ENCODE measurements at places on chromosomes 2 and 18.

DNA sequence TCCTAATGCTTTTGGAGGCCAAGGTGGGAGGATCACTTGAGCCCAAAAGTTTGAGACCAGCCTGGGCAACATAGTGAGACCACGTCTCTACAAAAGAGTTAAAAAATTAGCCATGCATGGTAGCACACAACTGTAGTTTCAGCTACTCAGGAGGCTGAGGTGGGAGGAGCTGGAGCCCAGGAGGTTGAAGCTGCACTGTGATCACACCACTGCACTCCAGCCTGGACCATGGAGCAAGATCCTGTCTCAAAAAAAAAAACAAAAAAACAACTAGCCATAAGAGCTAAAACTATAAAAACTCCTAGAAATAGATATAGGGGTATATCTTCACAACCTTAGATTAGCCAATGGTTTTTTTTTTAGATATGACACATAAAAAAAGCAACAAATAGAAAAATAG, 16.9 kb upstream of the COL6A3 start:
- DNase-seq, result no peak

DNA sequence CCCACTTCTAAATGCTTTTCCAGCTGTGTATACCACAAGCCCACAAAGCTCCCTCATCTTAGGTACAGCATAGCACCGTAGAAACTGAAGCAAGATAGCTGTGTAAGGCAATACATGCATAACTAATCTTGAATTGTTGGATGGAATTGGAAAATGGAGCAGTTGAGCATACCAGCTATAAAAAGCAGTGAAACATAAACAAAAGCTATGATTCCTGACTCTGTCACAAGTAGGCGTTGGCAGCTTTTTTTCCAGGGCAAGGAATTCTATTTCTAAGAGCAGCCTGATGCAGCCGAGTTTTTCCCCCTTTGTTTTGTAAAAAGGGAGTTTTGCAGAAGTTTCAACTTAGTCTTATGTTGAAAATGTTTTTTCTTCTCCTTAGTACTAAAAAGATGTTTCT, 32.4 kb downstream of the MOGAT1 start:
- no peak for DNase-seq

- DNase-seq, result no peak
Measured at GRCh38 chr2:75130171-75130570, 69.1 kb downstream of the TACR1 start.

DNA sequence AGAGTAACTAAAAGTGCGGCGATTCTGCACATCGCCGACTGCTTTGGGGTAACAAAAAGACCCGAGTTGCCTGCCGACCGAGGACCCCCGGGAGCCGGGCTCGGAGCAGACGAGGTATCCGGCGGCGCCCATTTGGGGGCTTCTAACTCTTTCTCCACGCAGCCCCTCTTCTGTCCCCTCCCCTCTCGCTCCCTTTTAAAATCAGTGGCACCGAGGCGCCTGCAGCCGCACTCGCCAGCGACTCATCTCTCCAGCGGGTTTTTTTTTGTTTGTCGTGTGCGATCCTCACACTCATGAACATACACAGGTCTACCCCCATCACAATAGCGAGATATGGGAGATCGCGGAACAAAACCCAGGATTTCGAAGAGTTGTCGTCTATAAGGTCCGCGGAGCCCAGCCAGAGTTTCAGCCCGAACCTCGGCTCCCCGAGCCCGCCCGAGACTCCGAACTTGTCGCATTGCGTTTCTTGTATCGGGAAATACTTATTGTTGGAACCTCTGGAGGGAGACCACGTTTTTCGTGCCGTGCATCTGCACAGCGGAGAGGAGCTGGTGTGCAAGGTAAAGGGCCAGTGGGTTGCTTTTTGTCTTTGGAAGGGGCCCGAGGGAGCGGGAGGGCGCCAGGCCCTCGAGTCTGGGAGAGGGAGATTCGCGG, 1.4 kb downstream of the TRIB2 start:
- no peak for DNase-seq

DNA sequence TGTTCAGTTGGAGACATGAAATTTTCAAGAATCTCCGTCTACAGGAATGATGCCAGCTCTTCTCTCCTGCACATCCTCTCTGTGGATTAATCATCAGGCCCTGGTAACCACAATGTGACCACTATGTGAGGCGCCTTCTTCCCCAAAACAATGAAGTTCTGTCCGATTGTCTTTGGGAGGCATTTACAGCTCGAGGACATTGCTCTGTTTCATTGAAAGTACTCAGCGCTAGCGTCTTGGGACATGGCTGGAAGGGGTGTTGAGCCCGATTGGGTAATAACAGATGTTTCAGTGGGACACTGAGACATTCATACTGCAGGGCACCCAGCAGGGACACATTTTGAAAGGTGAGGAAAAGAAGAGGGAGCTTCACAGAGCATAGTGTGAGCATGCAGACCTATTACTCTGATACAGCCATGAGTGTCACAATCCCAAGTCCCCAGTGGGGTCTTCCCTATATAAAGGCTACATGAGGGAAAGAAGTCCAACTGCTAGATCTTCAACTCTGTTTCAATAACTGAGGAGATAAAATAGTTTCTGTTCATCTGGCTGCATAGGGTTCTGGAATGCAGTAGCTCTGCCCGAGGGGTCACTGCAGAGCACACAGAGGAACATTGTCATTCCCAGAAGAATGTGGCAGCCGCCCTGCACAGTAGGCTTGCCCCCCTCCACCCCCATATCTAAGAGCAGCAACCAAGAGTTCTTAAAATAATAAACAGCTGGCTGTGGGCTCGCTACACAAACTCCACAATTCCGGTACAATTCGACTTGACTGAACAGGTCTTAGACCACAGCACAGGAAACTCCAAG, 237.3 kb downstream of the OSR1 start:
- no peak for DNase-seq

DNA sequence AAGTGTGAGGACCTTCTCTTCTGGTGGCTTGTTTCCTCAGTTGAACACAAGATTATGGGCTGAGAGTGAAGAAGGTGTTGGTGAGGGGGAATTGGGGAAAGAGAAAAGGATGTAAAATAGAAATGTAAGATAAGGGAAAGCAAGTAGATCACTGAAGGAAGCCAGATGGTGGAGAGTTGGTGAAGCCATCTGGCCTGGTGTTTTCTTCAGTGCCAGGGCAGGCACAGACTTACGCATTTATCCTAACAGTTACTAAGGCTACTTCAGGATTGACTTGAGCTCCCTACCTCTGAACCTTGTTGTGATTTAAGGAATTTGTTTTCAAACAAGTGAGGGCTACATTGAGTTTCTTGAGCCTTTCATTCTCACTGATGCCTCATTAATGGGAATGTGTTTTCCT, 113.8 kb downstream of the GALNT1 start:
- peak; percentile 39 for DNase-seq

GRCh38 chr18:45324101-45324494, 291.2 kb upstream of the SLC14A2 start:
- no peak for DNase-seq

- no peak for DNase-seq
Measured at GRCh38 chr2:101679037-101679726, 18.3 kb upstream of the MAP4K4 start.

GRCh38 chr2:172599947-172600346, 44.1 kb downstream of the PDK1 start:
- DNase-seq, result no peak

DNA sequence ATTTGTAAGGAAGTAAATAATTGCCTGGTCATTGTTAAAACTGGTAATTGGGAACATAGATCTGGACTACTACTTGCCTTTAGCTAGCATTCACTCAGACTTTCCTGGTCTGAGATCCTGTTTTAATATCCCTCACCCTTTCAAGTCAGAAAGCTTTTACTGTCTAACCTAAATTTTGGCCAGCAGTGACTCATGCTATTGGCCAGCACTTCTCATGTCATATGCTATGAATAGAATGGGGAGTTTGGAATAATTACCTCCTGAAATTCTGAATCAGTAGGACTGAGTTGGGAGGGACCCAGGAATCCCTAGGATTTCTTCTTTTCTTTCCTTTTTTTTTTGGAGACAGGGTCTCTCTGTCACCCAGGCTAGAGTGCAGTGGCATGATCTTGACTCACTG, 19.3 kb downstream of the STK36 start:
- DNase-seq, result no peak

DNA sequence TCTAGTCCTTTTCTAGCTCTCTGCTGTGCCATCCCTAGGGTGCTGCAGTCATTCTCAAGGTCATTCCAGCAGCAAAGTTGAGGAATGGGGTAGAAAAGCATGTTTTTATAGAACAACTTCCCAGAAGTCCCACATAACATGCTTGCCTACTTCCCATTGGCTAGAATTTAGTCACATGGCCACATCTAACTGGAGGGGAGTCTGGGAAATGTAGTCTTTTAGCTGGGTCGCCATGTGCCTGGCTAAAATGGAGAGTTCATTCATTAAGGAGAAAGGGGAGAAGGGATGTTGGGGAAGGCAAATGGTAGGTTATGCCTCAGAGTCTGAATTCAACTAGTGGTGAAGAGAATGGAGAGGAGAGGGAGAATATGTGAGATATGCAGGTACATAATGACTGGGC, 85.7 kb downstream of the SLC4A3 start:
- no peak for DNase-seq

DNA sequence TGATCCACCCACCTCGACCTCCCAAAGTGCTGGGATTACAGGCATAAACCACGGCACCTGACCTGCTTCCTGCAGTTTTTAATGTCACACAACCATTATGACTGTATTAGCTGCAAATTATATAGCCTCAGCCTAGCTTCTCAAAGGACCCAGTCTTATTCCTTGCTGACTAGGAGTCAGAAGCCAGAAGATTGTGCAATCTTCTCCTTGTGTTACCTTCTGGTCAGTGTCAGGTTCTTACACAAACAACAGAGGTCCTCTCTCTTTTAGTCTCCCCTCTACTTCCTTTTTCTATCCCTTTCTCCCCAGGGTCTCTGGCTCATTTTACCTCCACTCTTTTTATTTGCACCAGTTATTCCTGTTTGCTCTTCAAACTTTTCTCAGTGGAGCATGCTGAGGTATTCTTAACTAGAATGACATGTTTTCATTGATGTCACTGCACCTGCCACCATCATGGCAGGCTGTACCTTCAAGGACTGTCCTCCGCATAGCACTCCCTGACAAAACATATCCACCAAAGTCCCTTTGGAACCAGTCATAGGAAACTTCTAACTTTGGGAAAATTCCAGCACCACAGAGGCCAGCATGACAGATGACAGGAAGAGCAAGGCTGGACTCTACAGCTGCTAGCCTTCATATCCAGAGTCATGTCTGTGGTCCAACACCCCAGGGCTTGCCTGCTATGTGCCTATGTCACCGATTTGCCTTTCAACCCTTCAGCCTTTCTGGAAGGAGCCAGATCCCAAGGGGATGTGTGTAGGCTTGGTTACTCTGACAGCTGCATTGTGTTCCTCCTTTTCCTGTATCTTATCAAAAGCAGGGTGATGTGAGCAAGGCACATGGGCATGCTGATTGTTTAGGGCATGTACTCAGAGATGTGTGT, 45.2 kb upstream of the EPC2 start:
- DNase-seq, result no peak

- no peak for DNase-seq
Measured at GRCh38 chr2:54074606-54075341, 40.6 kb upstream of the ACYP2 start.

DNA sequence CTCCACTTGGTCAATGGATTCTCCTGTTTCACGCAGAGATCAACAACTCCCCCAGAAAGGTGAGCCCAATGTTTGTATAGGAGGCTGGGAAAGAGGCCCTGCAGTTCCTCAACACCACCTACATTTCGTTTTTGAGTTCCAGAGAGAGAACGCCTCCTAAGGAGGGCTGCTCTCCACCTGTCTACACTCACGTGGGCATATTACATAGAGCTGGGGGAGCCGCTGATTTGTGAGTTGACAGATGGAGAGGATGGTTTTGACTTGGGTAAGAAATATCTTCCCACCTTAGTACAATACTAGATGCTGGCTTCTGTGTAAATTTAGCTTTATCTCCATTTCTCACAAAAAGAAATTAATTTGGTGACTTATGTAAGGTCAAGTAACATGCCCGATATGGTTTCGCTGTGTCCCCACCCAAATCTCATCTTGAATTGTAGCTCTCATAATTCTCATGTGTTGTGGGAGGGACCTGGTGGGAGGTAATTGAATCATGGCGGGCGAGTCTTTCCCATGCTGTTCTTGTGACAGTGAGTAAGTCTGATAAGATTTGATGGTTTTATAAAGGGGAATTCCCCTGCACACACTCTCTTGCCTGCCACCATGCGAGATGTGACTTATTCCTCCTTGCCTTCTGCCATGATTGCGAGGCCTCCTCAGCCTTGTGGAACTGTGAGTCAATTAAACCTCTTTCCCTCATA, 274.5 kb upstream of the PXDN start:
- DNase-seq, result no peak
